Tibial nerve (tissue), 4 donors: ENCODE measurements at places on chromosomes 4 and X.
A peak's percentile ranks its signal among the peaks of the same experiment; 100 is the strongest.

GRCh38 chr4:118282692-118283091, 70.1 kb downstream of the PRSS12 start:
- DNase-seq, result no peak

- DNase-seq, result no peak
Observed at GRCh38 chrX:155968326-155968661, 29.2 kb upstream of the IL9R start.

DNA sequence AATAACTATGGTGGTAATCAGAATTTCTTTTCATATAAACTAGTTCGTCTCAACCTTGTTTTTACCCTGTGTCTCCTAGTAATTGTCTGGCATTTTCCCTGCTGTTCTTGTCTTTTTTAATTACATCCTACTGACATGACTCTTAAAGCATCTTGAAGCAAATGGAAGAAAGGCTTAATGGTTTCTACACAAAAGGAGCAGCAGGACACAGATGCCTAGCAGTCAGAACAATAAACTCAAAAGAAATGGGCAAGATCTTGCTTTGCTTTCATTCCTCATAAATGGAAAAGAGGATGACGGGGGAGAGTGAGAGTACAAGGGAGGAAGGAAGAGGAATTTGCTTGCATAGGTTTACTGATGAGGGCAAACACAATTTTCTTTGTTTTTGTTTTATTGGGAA, 293.2 kb upstream of the EMCN start:
- no peak for DNase-seq

GRCh38 chr4:162497564-162498167, 333.9 kb upstream of the FSTL5 start:
- no peak for DNase-seq

- DNase-seq, result peak; percentile 85
Observed at GRCh38 chr4:189940178-189941004, at the start of gene FRG1. Gene FRG1 (plus strand): TSS chr4:189940872. CDS start chr4:189941010, 138 bp downstream.

- DNase-seq, result no peak
Observed at GRCh38 chrX:36573720-36574119, 434.4 kb upstream of the FAM47C start.
